Activated CD8-positive, alpha-beta memory T cell treated with anti-CD3 and anti-CD28 coated beads, Interleukin-2, amount 10 ng/mL, durations not matched to agents 7 days and 5 days (primary cell): ENCODE measurements at places on chromosomes 13 and 19. TPM values are rescaled to one million over a fixed set of nuclear protein-coding genes. Genes with fewer than 3 reads are reported as not detected.

Gene CD37
- 177 TPM for total RNA-seq

Gene FAM124A
- total RNA-seq: 0.09 TPM

Gene GRIK5
- total RNA-seq: 0.44 TPM

Gene SERPINE3
- total RNA-seq: not detected

Gene TLE6
- total RNA-seq: 3.2 TPM

Gene CGB5
- not detected for total RNA-seq

Gene SPACA4
- total RNA-seq: not detected

Gene PABPC3
- total RNA-seq: 0.20 TPM

Gene UHRF1
- total RNA-seq: 154 TPM

Gene CIC
- total RNA-seq: 77.3 TPM
